ENCODE measurements at places on chromosomes 13 and 19.

GRCh38 chr19:10010247-10010691, at the start of gene COL5A3:
Gene COL5A3, minus strand, starts transcription at chr19:10010504. Its CDS starts 119 bp downstream, at chr19:10010385.
- no peak for DNase-seq

- no peak for DNase-seq
Observed at GRCh38 chr13:113041293-113041690, 64.3 kb upstream of the F7 start.

GRCh38 chr19:38387550-38388348, at the start of gene GGN:
Gene GGN, minus strand, starts transcription at chr19:38388034. Its CDS starts 773 bp downstream, at chr19:38387261.
- peak; percentile 84 for DNase-seq

GRCh38 chr13:101449790-101450748, 2.4 kb upstream of the ITGBL1 start:
- DNase-seq = no peak

GRCh38 chr19:3708207-3708931, at the start of gene TJP3:
Gene TJP3, plus strand, starts transcription at chr19:3708384. Its CDS starts 20,049 bp downstream, at chr19:3728433.
- no peak for DNase-seq

DNA sequence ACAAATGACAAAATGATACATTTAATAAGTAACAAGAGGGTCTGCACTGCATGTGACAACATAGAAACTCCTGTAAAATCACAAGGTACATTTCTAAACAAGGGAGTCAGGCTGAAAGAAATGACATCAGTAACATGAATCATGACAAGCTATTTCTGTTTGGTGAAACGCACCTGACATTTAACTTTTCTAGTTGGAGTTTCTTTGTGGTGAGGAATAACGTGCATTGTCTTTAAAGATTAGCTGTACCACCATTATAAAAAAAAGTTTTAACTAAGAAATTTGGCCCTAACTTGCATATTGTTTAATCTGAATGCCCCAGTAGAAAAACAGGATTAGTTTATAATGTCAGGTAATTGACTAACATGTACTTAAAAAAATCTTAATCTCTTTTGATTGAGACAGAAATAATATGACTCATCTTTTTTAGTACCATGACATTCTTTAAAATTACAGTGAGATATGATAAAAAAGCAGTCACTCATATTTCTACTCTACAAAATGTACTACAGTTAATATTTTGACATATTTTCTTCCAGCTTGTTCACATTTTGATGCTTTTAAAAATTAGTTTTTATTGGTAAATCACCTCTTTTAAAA, 418.2 kb downstream of the KLF12 start:
- DNase-seq = no peak

- DNase-seq = no peak
Observed at GRCh38 chr19:43738780-43739211, 16.0 kb downstream of the SMG9 start.

GRCh38 chr13:111269508-111269907, 50.9 kb upstream of the TEX29 start:
- no peak for DNase-seq

DNA sequence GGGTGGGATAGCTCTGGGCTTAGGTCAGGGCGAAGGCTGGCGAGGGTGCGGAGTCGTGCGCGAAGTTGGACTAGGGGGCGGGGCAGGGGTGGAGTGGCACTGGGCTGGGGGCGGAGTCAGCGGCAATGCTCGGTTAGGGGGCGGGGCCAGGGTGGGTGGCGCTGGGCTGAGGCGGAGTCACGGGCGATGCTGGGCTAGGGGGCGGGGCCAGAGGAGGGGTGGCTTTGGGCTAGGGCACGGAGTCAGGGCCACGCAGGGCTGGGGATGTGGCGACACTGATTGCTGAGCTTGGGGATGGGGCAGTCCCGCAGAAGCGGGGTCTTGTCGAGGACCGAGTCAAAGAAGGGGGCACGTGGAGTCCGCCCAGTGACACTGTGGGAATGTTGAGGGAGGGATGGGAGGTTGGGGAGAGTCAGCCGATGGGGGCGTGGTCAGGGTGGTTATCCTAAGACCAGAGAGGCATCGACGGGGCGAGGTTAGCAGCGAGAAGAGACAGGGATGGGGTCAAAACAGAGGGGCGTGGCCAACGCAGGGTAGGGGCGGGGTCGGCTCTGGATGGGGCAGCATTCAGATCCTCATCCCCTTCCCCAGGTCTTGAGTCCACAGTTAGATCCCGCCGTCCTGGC, 8.7 kb downstream of the HOMER3 start:
- DNase-seq = peak; percentile 83

- no peak for DNase-seq
Observed at GRCh38 chr13:82036602-82037001, 1695.7 kb upstream of the SPRY2 start.

- DNase-seq = no peak
Observed at GRCh38 chr19:17125062-17125727, 49.6 kb downstream of the MYO9B start.

GRCh38 chr19:5952193-5953029, 25.5 kb downstream of the RANBP3 start:
- DNase-seq = no peak

GRCh38 chr13:19597523-19597922, 35.9 kb upstream of the MPHOSPH8 start:
- no peak for DNase-seq

DNA sequence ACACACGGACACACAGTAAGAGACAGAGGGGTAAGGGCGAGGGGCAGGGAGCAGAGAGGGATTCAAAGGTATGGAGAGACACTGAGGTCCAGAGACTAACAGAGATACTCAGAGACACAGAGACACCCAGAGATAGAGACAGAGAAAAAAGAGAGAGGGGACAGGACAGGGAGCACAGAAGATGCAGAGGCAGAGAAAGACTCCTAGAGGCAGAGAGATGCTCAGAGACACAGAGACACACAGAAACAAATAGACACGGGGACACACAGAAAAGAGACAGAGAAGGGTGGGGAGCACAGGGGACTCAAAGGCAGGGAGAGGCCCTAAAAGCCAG, 39.8 kb downstream of the DEDD2 start:
- DNase-seq = no peak

- no peak for DNase-seq
Observed at GRCh38 chr19:33673996-33674625, 52.4 kb downstream of the CHST8 start.

GRCh38 chr19:18875726-18876125, 20.2 kb downstream of the CERS1 start:
- no peak for DNase-seq

- no peak for DNase-seq
Observed at GRCh38 chr19:1016647-1017114, 4.2 kb downstream of the TMEM259 start.

GRCh38 chr19:40416918-40417642, 3.9 kb upstream of the PRX start:
- no peak for DNase-seq

- DNase-seq = no peak
Observed at GRCh38 chr19:51971624-51972023, 15.0 kb downstream of the ZNF350 start.

DNA sequence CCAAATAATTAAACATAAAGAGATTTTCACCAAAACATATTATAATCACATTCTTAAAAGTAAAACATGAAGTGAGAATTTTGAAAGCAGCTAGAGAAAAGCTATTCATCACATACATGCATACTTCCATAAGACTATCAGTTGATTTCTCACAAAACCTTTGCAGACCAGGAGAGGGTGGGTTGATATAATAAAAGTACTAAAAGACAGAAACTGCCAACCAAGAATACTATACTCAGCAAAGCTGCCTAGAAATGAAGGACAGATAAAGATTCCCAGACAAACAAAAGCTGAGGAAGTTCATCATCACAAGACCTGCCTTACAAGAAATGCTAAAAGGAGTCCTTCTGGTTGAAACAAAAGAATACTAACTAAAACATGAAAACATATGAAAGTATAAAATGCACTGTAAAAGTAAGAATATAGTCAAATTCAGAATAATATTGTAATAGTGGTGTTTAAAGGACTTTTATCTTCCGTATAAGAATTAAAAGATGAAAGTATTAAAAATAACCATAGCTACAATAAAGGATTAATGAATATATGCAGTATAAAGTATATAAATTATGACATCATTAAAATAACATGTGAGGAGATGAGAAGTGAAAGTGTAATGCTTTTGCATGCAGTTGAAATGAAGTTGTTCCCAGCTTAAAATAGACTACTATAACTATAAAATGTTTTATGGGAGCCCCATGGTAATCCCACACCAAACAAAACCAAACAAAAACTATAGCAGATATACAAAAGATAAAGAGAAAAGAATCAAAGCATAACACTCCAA, 76.2 kb downstream of the RXFP2 start:
- DNase-seq = no peak

GRCh38 chr13:30290812-30291436, 16.4 kb downstream of the KATNAL1 start:
- DNase-seq = no peak

DNA sequence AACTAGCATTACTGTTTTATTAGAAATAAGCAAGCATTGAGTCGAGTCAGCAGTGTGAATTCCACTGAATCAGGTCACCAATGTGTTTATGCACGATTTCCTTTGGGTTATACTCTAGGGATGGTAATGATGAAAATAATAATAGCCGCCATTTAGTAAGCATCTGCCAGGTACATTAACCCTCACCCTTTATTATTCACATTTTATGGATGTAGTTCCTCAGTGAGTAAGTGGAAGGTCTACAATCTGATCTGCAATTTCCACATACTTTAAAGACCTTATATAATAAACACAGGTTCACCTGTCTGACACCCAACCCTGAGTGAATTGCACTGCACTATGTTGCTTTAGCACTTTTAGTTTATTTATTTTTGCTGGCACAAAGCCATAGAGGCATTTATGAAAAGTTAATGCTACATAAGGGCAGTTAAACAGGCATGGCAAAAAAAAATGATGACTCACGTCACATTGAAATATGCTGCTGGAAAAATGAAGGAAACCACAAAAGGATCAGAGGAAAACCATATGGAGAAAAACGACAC, 122.4 kb downstream of the TRPC4 start:
- no peak for DNase-seq

DNA sequence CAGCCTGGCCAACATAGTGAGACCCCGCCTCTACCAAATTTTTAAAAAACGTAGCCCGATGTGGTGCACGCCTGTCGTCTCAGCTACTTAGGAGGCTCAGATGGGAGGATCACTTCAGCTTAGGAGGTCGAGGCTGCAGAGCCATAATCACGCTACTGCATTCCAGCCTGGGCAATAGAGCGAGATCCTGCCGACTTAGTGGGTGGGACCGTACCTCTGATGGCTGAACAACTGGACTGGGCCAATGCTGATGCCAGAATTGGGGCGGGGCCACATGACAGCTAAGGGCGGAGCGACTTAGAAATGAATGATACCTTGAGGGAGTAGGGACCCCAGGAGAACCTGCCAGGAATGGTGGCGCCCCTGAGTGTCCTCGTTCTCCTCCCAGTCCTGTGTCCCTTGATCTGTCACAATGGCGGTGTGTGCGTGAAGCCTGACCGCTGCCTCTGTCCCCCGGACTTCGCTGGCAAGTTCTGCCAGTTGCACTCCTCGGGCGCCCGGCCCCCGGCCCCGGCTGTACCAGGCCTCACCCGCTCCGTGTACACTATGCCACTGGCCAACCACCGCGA, 3.6 kb downstream of the LTBP4 start:
- DNase-seq = peak; percentile 34

- no peak for DNase-seq
Observed at GRCh38 chr13:46229251-46229650, 17.5 kb downstream of the LRRC63 start.

GRCh38 chr19:39778763-39779162, at the start of gene LEUTX:
Gene LEUTX, plus strand, starts transcription at chr19:39778854. Its CDS starts 67 bp downstream, at chr19:39778921.
- DNase-seq = no peak

GRCh38 chr13:52001120-52001731, 10.0 kb downstream of the ATP7B start:
- no peak for DNase-seq

All from T-helper 1 cell (primary cell).